IMR-90 (cell line): ENCODE measurements at places on chromosomes 7 and 10. TPM values are rescaled to one million over a fixed set of nuclear protein-coding genes. Genes with fewer than 3 reads are reported as not detected.

TMEM196 gene
- not detected in 2 replicates for polyA plus RNA-seq

OR9A2 gene
- polyA plus RNA-seq = not detected in 2 replicates

CYP3A5 gene
- polyA plus RNA-seq = not detected in 2 replicates

CYP2C19 gene
- not detected in 2 replicates for polyA plus RNA-seq

SLC26A3 gene
- not detected in 2 replicates for polyA plus RNA-seq

DNA sequence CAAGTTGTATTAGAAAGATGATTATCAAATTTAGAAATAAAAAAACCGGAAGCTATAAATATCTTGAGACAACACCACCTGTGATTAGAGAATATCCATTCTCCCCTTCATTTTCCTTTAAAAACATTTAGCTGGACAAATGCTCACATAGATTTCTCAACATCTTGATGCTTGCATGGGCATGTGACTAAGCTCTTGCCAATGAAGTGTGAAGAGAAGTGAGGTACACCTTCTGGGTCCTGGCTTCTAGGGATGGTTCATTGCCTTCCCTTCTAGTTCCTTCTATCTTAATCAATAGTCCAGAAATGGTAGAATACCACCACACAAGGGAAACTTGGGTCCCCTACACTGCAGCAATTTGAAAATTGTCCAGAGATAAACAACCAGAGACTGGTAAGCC lies 41.0 kb downstream of the WAPL start:
- no peak for DNase-seq

DNA sequence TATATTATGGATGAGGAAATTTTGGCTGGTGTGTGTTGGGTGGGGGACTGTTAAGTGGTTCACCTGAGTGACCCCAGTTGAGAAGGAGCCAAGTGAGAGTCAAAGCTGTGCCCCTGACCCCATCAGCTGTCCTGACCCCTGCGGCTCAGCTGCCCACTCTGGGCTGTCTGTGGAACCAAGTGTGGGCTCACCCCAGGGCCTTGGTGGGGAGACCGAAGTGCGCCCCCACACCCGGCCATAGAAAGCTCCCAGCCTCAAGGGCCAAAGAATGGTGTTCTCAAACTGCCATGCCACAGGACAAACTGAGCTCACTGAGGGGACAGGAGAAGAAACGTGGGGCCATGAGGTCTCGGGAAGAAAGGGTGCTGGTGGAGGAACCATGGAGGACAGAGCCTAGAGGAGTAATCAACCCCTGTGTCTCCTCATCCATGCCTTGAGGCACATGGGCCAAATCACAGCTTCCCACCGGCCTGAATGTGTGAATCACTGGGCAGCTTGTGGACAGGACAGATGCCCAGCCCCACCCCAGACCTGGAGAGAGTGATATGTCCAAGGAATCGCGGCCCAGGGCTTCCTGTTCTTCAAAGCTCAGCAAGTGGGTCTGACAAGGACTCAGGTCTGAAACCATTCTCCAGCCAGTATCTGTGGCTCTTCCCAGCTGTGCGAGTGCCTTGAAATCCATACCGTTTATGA lies 86.2 kb upstream of the CACUL1 start:
- DNase-seq = no peak

DNA sequence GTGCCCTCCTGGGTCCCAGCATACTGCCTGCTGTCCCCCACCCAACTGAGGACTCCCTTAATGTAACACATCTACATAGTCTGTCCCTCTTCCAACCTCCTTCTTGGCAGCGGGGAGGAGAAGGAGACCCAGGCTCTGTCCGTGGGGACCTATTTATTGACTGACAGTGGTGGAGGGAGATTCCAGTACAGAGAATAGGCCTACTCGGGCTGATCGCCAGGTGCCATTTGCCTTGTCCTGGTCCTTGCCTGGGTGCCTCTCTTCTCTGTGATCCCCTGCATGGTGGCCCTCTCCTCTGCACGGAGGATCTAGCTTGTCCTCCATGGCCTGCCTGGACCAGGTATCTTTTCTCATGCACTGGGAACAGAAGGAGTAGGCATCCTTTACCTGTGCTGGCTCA lies 17.0 kb downstream of the GHRHR start:
- no peak for DNase-seq

- DNase-seq = no peak
These were observed 81.7 kb upstream of the NRP1 start for GRCh38 chr10:33416209-33416608.

- DNase-seq = no peak
These were observed 91.5 kb downstream of the JAZF1 start for GRCh38 chr7:28088901-28089714.

DNA sequence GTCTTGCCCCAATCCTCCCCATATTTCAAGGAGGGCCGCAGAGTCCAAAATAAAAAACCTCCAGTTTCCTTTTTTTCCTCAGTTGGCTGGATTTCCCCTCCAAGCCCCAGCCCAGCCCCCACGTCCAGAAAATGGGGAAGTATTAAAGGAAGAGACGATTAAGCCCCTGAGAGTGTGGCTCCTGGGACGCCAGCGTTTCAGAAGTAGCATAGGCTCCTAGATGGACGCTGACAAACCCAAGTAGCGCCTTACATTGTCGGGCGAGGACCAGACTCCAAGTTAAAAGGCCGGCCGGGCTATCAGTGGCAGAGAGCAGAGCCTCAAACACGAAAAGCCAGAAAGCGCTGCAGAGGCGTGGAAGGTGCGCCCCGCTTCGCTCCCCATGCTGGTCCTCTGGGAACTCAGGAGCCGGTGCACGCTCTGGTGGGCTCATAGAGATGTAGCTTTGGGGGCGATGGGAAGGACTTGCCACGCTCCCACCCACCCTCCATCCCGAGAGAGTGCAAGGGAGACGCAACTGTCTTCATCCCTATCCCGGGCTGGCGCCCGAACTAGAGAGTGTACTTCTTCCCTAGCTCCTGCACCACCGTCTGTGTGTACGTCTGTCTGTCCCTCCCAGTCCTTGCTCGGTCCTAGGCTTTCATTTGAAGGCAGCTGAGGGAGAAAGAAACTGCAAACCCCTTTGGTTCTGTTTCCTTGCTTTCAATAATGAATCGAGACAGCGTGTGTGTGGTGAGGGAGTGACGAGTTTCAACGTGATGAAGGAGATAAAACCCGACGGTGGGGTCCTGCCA lies 6.3 kb upstream of the EMX2 start:
- DNase-seq = no peak

DNA sequence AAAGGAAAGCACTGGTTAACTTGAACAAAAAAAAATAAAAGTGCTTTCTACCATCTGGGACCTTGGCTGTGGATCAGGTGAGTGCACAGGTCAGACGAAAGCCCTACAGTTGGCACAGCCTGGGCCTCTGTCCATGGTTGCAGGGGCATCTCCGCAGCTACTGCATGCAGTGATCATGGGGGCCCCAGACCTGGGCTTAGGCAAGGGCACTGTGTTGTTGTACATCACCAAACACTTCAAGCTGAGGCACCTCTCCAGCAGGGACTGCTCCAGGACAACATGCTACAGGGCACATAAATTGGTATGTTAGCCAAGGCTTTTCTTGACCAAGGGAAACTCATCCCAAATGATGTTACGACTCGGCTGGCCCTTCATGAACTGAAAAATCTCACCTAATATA lies 23.5 kb downstream of the KLHL7 start:
- no peak for DNase-seq

- no peak for DNase-seq
These were observed 97.7 kb downstream of the CUBN start for GRCh38 chr10:17031637-17032635.

DNA sequence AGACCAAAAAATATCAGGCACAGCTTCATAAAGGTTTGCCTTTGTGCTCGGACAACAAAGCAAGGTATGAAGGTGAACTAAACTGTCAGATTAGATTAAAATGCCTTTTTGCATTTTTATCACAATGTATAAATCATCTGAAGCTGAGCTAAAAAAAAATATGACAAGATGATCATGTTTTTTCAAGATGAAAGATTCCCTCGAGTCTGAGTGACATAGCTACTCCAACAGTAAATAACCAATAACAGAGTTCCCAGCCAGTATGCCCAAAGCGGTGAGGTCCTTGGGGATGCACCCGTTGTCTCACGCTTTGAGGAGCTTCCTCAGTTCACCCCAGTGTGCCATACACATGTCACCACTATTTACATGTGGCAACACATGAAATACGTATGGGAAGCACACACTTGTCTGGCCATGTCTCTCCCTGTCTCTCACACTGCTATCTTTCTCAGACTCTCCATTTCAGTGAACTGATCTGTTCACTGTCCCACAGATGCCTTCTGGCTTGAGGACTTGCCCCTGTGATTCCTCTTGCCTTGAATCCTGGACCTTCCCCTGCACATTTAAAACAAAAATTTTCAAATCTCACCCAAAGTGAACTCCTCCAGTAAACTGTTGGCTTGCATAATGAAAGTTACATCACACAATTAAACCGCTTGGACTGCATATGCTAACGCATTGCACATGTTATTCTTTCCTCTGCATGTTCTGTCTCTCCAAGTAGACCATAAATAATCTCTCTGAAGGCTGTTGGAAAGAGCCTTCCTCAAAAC lies 2.6 kb upstream of the PIK3CG start:
- DNase-seq = peak; percentile 25

DNA sequence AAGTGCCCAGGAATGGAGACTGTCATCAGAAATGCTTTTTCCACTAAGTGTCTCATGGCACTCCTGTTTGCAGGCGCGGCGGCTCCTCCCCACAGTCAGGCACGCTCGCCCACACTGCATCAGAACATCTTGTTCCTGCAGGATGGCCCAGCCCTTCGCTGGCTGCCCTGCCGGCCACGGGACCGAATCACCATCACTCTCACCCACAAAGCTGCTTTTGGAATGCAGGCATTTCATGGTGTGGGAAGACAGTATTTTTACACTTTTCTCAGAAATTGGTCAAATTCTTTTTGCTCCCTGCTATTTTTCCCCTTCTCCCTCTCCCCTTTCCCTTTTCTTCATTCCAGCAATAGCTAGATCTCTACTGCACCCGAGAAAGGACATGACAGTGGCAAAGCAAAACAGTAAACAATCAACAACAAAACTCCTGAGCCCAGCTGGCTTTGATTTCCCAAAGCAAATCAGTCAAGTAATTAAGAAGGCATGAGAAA lies 176.1 kb upstream of the TNS3 start:
- peak; percentile 73 for DNase-seq

DNA sequence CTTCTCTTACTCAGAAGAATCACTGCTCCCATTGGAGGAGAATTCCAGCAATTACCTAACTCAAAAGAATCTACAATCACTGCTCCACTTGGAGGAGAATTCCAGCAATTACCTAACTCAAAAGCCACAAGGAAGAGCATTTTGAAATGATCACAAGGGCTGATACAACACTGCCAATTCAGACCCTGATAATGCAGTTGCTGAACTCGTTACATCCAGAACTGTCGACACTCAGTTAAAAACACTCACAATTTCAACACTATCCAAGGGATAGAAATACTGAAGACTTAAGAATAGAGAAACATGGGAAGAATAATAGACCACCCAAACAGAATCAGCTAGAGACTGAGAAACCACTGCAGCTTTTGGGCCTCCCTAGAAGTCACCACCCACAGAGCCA lies 27.8 kb downstream of the AFAP1L2 start:
- DNase-seq = no peak

DNA sequence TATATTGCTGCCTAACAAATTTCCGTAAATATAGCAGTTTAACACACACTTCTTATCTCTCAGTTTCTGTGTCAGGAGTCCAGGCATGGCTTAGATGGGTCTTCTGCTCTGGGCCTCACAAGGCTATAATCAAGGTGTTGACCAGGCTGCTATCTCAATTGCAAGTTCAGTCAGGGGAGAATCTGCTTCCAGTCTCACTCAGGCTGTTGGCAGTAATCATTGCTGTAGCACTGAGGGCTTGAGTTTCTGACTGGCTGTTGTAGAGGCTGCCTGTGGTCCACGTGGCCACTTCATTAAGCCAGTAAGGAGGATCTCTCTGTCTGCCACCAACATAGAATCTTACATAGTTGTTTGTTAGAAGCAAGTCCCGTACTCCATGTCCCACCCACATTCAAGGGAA lies 138.4 kb downstream of the ST7 start:
- DNase-seq = no peak

- DNase-seq = no peak
These were observed 56.6 kb upstream of the CALD1 start for GRCh38 chr7:134722786-134723322.

- peak; percentile 88 for DNase-seq
These were observed 1.7 kb downstream of the SCRN1 start for GRCh38 chr7:29987811-29988317.

GRCh38 chr7:77802557-77803405 lies 4.2 kb downstream of the PHTF2 start:
- no peak for DNase-seq

DNA sequence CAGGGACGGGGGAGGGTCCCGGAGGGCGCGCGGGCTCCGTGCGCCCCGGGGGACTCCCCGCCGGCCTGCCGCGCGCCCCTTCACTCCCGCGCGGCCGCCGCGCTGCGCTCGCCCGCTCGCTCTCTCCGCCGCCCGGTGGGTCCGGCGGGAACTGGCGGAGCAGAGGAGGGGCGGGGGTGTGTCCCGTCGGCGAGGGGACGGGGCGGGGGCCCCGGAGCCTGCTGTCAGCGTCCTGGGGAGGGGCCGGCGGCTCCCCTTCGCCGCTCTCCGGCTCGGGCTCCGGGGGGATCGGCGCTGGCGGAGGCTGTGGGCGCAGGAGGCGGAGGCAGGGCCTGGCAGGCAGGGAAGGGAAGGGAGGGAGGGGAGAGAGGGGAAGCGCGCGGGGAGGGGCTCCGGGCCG lies at the start of gene SH3PXD2A:
Gene SH3PXD2A, minus strand, starts transcription at position 153 of the 400 bp plus-strand sequence. CDS start 310 bp downstream, outside the sequence.
- no peak for DNase-seq

GRCh38 chr7:132574223-132574622 lies 2.0 kb downstream of the PLXNA4 start:
- DNase-seq = no peak

GRCh38 chr10:18231480-18231879 lies 91.3 kb downstream of the CACNB2 start:
- DNase-seq = no peak

DNA sequence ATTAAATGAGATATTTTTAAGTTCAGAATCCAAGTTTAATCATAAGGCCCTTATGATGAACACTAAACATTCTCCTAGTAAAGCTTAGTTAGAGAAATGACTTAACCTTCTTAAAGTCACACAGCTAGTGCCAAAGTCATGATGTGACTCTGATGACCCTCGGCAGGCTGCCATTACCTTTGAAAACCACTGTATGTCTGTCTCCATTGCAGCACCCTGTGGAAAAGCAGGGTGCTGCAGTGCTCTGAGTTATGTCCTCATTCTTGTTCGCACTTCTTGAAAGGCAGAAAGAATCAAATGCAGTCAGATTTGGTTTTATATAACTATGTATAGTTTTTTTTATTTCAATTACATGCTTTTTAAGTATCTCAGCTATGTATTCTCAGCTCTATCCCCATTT lies 105.0 kb downstream of the PHTF2 start:
- DNase-seq = peak; percentile 2

- DNase-seq = no peak
These were observed 29.3 kb upstream of the TMEM168 start for GRCh38 chr7:112819536-112819935.

- no peak for DNase-seq
These were observed 83.0 kb upstream of the NPSR1 start for GRCh38 chr7:34575006-34575405.
